Fibroblast of skin of left biceps (primary cell): ENCODE measurements at places on chromosomes 12 and 14.

DNA sequence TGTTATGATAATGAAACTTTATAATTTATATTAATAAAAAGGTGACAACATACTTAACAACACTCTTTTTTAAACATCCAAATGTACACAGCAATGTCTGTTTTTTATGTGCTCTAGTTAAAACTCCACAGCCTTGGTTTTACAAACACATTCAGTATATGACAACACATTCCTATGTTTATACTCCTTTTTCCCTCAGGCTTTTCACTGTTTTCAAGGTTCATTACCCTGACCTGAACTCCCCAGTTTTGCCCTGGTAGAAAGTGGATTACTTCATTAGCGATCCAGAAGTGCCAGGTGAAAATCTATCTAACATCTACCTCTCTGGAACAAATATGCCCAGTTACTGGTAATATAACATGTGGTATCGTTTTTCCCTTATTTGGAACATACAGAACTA, 340.2 kb upstream of the DDHD1 start:
- no peak for DNase-seq

GRCh38 chr12:4112290-4112689, 161.3 kb upstream of the CCND2 start:
- DNase-seq: no peak

DNA sequence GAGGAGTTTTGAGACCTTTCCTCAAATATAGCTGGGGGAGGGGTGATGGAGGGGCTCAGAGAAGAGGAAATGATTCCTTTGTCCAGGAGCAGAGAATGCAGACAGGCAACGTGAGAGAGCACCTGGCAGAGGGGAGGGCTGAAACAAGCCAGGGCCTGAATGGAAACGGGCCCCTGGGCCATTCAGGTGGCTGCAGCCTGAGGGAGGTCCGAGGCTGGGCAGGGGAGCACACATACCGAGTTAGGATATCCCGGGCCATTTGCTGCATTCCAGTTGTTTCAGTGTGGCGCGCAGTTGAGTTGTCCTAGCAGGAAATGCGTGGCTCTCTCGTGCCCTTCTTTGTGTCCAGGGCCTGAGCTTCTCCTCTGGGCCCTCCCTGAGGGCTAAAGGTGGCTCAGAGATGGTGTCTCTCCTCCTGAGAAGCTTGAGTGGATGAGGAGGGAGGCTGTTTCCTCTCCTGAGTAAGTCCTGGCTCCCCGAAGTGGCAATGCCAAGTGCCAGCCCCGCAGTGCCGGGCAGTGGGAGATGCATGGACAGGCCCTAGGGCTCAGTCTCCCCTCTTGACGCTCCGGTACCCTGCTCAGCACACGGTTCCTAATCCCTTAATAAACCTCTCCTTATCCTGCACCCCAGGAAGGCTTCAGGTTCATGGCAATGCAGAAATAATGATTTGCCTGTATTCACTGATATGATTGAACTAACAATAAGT, 85.5 kb upstream of the VRK1 start:
- DNase-seq: no peak

GRCh38 chr14:104144453-104144790, 6.0 kb downstream of the KIF26A start:
- DNase-seq: no peak

DNA sequence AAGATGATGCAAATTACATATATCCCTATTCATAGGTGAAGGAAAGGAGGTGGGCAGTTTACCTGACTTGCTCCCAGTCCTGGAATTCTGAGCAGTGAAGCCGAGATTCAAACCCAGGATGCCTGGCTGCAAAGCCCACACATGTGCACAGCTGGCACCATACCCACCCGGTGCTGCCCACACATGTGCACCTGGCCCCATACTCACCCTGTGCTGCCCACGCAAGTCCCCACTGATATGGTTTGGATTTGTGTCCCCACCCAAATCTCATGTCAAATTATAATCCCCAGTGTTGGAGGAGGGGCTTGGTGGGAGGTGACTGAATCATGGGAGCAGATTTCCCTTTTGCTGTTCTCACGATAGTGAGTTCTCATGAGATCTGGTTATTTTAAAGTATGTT, 179.2 kb upstream of the C14orf180 start:
- no peak for DNase-seq

DNA sequence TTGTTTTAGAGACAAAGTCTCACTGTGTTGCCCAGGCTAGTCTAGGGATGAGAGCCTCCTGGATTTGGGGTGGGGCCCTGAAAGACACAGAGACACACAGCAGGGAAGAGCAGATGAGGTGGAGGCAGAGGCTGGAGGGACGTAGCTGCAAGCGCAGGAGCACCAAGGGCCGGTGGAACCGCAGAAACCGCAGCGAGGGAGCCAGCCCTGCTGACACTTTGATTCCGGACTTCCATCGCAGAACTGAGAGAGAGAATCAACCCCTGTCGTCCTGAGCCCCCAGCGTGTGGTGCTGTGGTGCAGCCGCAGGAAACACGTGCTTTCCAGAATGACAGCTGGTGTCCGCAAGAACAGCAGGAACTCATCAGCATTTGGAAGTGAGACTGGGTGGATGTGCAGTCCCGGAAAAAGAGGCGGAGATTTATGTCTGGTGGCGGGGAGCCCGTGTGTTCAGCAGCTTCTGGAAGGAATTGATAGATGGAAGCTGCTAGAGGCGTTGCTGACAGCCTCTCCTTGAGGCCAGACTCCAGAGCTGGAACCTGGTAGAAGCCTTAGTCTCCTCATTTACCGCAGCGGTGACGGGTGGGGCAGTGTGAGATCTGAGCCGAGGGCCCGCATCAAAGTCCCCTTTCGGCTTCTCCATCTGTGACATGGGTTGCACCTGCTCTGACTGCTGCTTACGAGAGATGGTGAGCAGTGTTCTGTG, 21.9 kb upstream of the KLC1 start:
- peak; percentile 89 for DNase-seq

GRCh38 chr12:94239332-94239993, 91.1 kb downstream of the PLXNC1 start:
- no peak for DNase-seq

DNA sequence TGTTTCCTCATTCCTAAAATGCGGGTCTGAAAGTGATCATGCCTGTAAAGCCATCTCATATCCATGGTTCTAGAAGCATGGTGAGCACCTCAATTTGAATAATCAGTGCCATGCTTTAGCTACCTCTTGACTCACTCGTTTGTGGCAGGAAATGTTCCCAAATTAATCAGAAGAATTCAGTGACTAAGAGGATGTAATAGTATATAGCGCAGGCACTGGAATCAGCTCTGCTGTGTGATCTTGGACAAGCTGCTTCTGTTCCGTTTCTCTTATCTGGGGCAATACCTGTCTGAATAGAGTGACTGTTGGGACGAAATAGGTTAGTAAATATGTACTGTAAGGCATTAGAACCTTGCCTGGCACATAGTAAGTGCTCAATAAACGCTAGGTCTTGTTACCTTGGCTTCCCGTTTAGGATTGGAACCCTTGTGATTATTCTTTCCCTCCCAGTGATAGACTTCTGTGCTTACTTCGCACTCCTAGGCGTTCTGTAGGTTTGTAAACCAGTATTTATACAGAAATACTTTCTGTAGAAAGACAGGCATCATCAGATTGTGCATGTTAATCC, 820 bp upstream of the SMAGP start:
- no peak for DNase-seq

DNA sequence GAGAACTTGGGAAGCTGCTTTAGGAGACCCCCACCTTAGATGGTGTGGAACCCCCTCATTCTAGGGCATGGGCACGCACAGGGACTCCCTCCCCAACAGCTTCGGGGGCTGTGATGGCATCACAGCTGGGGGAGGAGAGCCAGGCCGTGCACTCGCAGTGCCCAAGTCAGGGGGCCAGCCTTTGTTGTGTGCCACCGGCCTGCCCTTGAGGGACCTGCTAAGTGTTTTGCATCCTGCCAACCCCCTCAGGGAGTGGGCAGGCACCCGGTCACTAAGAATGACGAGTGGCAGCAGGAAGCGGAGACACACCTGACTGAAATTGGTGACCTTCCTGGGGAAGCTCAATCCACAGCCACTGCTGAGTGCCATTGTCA, 334.9 kb upstream of the SFSWAP start:
- DNase-seq: no peak

DNA sequence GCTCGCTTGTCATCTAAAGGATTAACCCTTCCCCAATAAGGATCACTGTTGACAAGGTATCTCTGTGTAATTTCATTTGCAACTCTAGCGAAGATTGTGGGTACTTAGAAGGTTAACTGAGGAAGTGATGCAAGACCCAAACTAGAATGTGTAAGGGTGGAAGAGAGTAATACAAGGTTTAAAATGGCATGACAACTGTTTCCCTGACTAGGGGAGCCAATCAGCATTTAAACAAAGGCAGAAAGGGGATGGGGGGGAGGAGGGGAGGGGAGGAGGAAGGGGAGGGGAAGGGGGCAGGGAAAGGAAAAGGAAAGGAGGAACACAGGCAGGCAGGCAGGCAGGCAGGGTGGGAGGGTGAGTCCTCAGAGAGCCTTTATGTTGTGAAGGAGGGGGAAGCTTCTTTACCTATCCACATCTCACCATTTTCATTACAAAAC, 31.1 kb downstream of the NRDE2 start:
- no peak for DNase-seq

- no peak for DNase-seq
Measured at GRCh38 chr14:94483729-94484275, 7.8 kb upstream of the SERPINA9 start.

GRCh38 chr14:57038689-57039088, 228.4 kb upstream of the OTX2 start:
- DNase-seq: no peak

DNA sequence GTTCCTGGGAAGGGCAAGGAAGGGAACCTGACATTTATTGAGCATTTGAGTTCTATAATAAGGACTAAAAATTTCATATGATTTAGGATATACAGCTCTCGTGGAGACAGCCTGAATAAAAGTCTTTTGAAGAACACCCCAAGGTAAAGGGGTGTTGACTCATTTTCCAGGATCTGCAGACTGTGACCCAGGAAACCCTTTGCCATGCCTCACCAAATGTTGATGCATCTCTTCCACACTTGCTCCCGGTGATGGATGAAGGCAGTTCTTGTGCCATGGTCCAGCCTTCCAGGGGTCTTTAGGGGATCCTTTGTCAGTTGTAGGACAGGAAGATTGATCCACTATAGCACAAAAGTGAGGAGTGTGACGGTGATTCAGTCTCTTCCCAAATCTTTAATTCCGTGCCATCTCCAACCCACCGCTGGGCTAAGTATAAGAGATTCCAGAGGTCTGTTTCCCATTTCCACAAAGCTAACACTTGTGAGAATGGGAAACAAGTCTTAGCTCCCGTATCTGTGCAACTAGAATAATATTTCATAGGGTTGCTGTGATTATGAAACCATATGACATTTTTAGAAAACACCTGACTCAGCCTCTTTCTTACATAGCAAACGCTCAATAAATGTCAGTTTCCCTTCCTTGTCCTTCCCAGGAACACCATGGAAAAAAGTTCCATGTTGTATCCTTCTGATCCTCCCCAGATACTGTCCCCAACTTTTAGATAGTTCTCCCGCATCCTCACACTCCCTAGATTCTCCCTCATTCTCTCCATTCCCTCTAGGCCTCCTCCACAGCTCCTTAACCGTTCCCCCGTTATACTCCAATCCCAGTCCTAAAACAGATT, 836 bp downstream of the AAAS start:
- no peak for DNase-seq

DNA sequence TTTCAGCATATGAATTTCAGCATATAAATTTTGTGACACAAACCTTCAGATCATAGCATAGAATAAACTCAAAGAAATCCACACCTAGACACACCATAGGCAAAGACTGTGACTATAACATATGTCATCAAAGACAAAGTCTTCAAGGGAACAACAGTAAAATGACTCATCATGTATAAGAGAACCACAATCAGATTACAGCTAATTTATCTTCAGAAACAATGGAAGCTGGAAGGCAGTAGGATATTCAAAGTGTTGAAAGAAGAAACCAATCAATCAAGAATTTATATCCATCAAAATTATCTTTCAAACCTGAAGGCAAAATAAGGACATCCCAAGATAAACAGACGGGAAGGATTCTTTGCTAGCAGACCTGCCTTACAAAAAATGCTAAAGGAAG, 29.0 kb downstream of the DLK1 start:
- no peak for DNase-seq

DNA sequence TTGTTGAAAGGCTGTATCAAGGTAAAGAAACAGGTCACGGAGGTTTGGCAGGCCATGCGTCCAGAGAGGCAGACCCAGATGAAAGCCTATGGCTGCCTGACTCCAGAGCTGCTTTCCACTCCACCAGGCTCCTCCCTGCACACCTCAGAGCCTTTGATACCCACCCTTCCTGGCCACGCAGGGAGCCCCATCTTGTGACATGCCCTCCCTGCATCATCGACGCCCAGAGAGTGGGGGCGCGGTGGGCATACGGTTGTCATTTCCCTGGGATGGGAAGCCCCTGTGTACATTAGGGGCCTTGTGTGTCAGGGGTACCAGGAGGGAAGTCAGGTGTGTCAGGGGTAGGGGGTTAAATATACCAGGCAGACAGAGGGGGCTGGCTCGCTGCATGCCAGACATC, 30.3 kb upstream of the GPR68 start:
- DNase-seq: no peak

DNA sequence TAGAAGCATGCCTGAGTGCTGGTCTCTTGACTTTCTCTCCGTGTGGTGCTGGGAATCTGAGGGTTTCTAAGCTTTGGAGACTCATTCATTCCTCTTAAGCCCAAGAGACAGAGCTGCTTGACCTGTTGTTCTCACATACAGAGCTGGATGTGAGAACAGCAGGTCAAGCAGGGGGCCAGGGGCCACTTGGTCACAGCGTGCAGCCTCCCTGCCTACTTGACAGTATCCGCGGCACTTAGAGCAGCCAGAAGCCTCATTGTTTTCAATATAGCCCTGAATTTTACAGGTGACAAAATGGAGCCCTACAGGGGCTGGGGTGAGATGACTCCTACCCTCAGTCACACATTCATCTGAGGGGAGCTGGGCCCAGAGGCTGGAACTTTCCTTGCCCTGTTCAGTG, 88.9 kb downstream of the ESRRB start:
- DNase-seq: no peak

GRCh38 chr14:74257941-74258763, 18.9 kb downstream of the VSX2 start:
- no peak for DNase-seq

- DNase-seq: no peak
Measured at GRCh38 chr14:101219896-101220703, 316.6 kb upstream of the RTL1 start.

DNA sequence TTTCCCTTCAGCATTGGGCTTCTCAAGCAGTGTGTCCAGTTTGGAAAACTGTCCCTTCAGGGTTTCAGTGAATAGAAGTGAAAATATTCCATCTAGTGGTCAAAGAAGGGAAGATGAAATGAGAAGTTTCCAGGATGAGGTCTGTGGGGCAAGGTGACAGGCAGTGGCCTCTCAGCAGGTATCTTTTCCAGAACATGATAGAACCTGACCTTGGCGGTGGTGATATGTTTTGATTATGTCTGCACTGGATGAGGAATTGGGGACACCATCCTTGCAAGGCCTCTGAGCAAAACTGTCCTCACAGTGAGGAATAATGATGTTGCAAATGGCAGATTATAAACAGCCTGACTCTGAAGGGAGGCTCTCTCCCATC, 4.7 kb downstream of the GPX2 start:
- DNase-seq: no peak
